ENCODE measurements at places on chromosomes 1 and 21. TPM values are rescaled to one million over a fixed set of nuclear protein-coding genes. Genes with fewer than 3 reads are reported as not detected.

The ANKRD45 gene
- polyA plus RNA-seq: 0.15 TPM

The CFHR5 gene
- not detected for polyA plus RNA-seq

DNA sequence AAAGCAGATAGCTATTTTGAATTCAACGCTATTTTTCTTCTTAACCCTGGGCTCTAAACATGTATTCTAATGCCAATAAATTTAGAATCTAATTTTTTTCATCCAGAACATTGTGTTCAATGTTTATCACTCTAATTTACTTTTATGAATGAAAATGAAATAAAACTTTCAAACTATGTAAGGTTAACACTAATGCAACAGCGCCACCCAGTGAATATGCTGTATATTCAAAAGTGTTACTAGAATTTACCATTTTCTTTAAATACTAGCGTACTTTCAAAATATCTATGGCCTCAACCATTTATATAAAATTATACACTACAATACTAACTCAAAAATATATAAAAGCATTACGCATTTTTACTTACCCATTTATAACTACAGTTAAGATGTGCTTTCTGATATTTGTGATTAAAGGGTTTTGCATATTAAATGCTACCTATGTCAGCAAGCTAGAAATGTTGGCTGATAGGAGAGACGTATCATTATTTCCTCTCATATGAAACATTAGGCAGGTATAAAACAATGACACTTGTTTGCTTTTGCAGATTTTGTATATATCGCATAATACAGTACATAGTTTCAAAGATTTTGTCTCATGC, 5.9 kb upstream of the NUF2 start:
- H3K4me3 ChIP-seq: no peak overlapping the region
- no peaks in the 10 kb centered on the region for H3K27me3 ChIP-seq
- H3K27ac ChIP-seq: no peak overlapping the region

The TRIM67 gene
- 0.15 TPM for polyA plus RNA-seq

The C8B gene
- polyA plus RNA-seq: 0.25 TPM

The GPR137B gene
- 2.9 TPM for polyA plus RNA-seq

The CCDC185 gene
- not detected for polyA plus RNA-seq

DNA sequence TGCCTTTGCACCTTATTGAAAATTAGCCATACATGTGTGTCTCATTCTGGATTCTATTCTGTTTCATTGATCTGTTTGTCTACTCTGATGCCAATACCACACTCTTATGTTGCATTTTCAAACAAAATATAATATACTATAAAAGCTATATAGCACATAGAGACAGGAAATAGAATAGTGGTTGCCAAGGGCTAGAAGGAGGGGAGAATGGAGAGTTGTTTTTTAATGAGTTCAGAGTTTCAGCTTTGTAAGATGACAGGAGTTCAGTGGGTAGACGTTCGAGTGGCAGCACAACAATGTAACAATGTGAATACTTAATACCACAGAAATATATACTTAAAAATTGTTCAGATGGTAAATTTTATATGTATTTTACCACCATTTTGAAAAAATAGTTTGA, 17.0 kb downstream of the RLF start:
- no peak for DNase-seq
- H3K36me3 ChIP-seq: no peaks in the 10 kb centered on the region
- no peak overlapping the region for H3K4me3 ChIP-seq
- no peaks in the 10 kb centered on the region for H3K27me3 ChIP-seq
- H3K27ac ChIP-seq: no peak overlapping the region
- no peaks in the 10 kb centered on the region for H3K4me1 ChIP-seq

GRCh38 chr1:222104694-222105392, 363.0 kb upstream of the DUSP10 start:
- no peak overlapping the region for H3K27ac ChIP-seq
- peaks cover 8% of the 10 kb centered on the region for H3K4me1 ChIP-seq
- H3K27me3 ChIP-seq: no peaks in the 10 kb centered on the region
- no peak overlapping the region for H3K4me3 ChIP-seq

- DNase-seq: no peak
- peaks cover 16% of the 10 kb centered on the region for H3K27me3 ChIP-seq
- no peaks in the 10 kb centered on the region for H3K4me1 ChIP-seq
- no peak overlapping the region for H3K27ac ChIP-seq
- H3K36me3 ChIP-seq: no peaks in the 10 kb centered on the region
Measured at GRCh38 chr1:38446936-38447335, 400.3 kb upstream of the POU3F1 start.

DNA sequence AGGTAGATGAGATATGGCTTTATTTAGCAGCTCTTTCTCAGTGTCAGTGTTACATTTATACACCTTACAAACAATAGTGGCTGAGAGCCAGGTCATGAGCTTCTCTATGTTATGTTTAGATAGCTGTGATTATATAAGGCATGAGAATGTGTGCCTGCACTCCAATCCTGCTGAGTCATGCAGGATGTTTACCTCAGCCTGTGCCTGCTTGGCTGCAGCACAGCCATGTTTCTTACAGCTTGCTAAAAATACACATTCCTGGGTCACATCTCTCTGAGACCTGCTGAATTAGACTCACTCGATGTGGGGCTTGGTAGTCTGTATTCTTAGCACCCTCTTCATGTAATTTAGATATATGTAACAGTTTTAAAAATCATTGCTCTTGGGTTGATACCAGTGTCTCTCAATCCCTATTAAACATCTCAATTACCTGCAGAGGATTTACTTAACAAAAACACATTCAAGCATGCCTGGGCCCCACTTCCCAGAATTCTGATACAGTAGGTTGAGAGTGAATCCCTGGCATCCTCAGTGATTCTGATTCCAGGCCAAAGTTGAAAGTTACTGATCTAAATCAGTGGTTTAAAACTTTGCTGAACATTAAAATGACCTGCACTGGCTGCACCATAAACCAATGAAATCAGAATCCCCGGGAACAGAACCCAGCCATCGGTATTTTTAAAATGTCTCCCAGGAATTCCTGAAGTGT, 107.5 kb downstream of the GDAP2 start:
- DNase-seq: peak; percentile 78
- H3K4me1 ChIP-seq: peaks cover 16% of the 10 kb centered on the region
- no peaks in the 10 kb centered on the region for H3K36me3 ChIP-seq
- no peak overlapping the region for H3K4me3 ChIP-seq

DNA sequence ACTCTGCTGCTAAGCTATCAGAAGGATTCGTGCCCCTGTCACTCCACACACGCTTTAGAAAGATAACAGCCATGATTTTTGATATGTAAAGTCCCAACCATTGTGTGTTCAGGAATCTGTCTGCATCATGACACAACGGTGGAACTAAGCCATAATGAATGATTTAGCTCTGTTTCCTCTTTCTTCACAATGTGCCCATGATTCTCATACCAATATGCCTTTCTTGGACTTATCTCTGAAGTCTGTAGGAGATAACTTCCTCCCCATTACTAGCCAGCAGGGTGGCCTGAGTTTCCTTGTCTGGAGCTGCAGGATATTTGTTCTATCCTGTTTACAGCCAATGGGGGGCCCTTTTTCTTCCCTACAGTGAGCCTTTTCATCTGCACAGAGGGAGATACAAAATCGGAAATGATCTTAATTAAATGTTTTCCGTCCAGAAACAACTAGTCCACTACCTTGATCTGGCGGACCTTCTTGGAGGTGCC, 511.7 kb downstream of the USP25 start:
- no peaks in the 10 kb centered on the region for H3K4me1 ChIP-seq
- H3K4me3 ChIP-seq: no peak overlapping the region
- DNase-seq: peak; percentile 10
- H3K36me3 ChIP-seq: no peaks in the 10 kb centered on the region
- H3K27ac ChIP-seq: no peak overlapping the region
- H3K27me3 ChIP-seq: no peaks in the 10 kb centered on the region

GRCh38 chr1:47758341-47759250, 238.6 kb downstream of the TRABD2B start:
- H3K36me3 ChIP-seq: no peaks in the 10 kb centered on the region
- no peaks in the 10 kb centered on the region for H3K27me3 ChIP-seq
- no peak overlapping the region for H3K27ac ChIP-seq
- no peak overlapping the region for H3K4me3 ChIP-seq
- DNase-seq: no peak

The SLC19A2 gene
- 6.6 TPM for polyA plus RNA-seq

GRCh38 chr1:184056921-184057555, 5.5 kb downstream of the TSEN15 start:
- no peak overlapping the region for H3K4me3 ChIP-seq
- H3K4me1 ChIP-seq: peaks cover 51% of the 10 kb centered on the region
- peaks cover 15% of the 10 kb centered on the region for H3K36me3 ChIP-seq
- no peaks in the 10 kb centered on the region for H3K27me3 ChIP-seq
- no peak overlapping the region for H3K27ac ChIP-seq

The UAP1 gene
- 123 TPM for polyA plus RNA-seq

DNA sequence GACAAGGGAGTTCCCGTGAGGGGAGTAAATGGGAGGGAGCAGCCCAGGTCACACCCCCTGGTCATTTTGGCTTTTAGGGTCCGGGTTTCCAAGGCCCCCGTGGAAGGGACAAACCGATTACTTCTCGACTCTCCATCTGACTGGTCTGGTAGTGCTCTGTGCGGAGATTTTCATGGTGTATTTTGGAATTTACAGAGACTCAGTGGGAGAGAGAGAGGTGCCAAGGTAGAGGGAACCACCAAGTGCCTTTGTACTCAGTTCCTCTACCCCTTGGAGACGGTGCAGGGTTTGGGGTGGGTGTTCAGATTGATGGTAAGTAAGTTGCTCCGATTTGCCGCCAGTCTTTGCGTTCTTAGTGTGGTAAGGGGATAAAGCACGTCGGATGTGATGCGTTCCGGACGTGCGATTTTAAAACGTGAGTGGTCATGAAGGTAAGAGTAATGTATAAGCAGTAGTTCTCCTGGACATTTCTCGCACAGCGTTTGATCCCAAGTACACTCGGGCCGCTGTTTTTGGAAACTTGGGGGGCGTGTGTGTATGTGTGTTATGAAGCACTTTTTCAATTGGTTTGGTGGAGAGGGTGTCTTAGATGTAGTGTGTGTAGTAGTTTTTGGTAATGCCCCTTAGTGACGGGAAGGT, 682 bp downstream of the SUCO start:
- no peaks in the 10 kb centered on the region for H3K27me3 ChIP-seq
- H3K4me3 ChIP-seq: peak overlapping the region; percentile 62
- H3K27ac ChIP-seq: peak overlapping the region; percentile 99
- peaks cover 58% of the 10 kb centered on the region for H3K4me1 ChIP-seq
- no peaks in the 10 kb centered on the region for H3K36me3 ChIP-seq

The FCER1G gene
- 50.6 TPM for polyA plus RNA-seq

The CD1E gene
- polyA plus RNA-seq: 0.53 TPM

GRCh38 chr1:215282557-215282956, 200.0 kb downstream of the KCNK2 start:
- H3K4me1 ChIP-seq: no peaks in the 10 kb centered on the region
- H3K27me3 ChIP-seq: no peaks in the 10 kb centered on the region
- H3K36me3 ChIP-seq: no peaks in the 10 kb centered on the region
- no peak overlapping the region for H3K4me3 ChIP-seq

The LMX1A gene
- not detected for polyA plus RNA-seq

Measured in stomach (tissue), 19 donors.